Inflammatory macrophage (primary cell): ENCODE measurements at places on chromosomes 7 and 10.

DNA sequence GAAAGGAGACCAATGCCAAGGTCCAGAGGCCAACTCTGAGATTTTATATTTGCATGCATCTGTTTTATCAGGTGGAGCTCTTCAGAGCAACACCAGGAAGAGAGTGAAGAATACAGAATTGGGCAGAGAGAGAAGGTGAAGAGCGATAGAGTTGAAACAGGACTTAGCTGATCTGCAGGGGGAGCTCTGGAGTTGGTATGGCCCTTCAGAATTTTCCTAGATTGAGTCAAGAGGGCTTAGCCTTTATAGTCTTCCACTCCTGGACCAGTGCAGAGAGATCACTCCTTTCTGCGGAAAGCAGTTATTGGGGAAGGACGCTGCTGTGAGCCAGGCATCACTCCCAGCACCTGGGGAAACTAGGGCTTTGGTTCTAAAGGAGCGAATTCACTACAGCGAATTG is 105.0 kb upstream of the DGKB start:
- no peak for DNase-seq

GRCh38 chr7:11625669-11626068 is 206.3 kb downstream of the THSD7A start:
- DNase-seq: no peak

- DNase-seq: no peak
These were observed 111.7 kb upstream of the STARD3NL start for GRCh38 chr7:38066391-38066790.

DNA sequence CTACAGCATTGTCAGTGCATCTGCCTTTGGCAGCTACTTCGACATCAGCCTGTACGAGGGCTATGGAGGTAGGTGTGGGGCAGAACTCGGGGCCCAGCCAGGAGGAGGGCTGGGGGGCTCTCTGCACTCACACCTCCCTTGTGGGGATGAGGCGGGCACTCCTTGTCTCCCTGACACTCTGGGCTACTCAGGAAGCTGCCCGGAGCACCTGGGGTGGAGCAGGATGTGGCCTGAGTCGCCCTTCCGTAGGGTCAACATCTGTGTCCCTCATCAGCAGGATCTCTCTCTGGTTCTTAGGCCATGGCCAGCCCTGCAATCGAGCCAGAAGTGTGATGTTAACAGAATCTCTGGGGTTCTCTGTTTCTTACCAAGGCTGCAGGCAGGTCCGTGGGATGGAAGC is 40.2 kb downstream of the C10orf105 start:
- no peak for DNase-seq

GRCh38 chr7:105958012-105958411 is 5.1 kb upstream of the CDHR3 start:
- no peak for DNase-seq

GRCh38 chr7:138166681-138167080 is 90.4 kb downstream of the AKR1D1 start:
- DNase-seq: no peak

DNA sequence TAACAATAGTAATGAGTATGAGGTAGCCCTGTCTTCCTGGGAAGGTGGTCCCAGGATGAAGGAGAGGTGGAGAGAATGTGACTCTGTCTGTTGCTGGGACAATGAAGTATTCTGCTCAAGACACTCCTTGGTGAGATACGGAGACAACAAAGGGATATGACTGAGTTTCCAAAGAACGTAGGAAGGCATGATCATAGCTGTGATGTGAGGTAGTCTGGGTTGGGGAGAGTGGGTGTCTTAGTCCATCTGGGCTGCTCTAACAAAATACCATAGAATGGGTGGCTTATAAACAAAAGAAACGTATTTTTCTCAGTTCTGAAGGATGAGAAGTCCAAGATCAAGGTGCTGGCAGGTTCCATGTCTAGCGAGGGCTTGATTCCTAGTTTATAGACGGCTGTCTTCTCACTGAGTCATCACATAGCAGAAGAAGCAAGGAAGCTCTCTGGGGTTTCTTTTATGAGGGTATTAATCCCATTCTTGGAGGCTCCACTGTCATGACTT is 84.9 kb upstream of the RHOBTB1 start:
- DNase-seq: no peak

DNA sequence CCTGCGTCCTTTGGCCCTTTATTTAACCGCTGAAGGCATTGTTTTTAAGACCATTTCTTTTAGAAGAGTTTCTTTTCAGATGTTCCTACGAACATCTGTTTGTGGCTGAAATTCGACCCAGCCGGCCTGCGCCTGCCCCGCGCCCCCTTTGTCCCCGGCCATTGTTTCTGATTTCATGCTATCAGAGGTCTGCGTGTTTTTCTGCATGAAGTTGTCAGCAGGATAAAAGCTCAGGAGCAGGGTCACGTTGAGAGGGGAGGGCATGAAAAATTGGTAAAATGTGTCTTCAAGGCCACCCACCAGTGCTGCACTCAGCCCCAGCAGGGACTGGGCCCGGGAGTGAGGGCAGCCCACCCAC is 43.1 kb downstream of the NKX6-2 start:
- no peak for DNase-seq

- DNase-seq: no peak
These were observed 127.5 kb downstream of the VPS50 start for GRCh38 chr7:93359520-93360198.

GRCh38 chr7:89308535-89308934 is 513.0 kb upstream of the TEX47 start:
- DNase-seq: no peak

- DNase-seq: no peak
These were observed 46.4 kb upstream of the MKRN1 start for GRCh38 chr7:140525743-140526142.

GRCh38 chr7:132469264-132469663 is 107.0 kb downstream of the PLXNA4 start:
- no peak for DNase-seq

- DNase-seq: peak; percentile 19
These were observed 9.0 kb downstream of the TACR2 start for GRCh38 chr10:69407621-69408301.

GRCh38 chr10:84523526-84523925 is 195.1 kb downstream of the CCSER2 start:
- no peak for DNase-seq

DNA sequence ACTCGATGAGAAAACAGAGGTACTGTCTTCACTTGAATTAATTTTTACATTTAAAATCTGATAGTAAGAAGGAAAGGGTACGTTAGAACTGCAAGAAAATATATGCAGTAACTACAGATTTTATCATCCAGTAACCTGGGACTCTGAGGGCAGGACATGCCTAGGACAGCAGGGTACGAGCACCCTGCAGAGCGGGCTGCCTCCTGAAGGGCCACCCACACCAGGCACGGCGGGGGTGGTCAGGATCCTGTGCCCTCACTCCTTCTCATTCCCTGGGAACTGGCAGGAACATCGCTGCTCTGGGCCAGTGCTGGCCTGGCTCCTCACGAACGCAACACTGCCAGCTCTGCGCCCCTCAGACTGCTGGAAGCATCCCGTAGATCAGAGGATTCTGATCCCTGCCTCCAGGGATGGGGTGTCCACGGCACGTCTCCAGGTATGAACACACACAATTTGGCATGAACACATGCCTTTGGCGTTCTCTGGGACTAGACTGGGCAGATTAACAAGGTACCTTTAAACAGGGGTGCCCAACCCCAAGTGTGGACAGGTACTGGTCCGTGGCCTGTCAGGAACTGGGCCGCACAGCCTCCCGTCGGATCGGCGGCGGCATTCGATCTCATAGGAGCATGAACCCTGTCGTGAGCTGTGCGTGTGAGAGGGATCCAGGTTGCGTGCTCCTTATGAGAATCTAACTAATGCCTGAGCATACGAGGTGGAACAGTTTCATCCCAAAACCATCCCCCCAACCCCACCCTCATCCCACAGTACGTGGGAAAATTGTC is 99.3 kb upstream of the FAM20C start:
- DNase-seq: no peak

DNA sequence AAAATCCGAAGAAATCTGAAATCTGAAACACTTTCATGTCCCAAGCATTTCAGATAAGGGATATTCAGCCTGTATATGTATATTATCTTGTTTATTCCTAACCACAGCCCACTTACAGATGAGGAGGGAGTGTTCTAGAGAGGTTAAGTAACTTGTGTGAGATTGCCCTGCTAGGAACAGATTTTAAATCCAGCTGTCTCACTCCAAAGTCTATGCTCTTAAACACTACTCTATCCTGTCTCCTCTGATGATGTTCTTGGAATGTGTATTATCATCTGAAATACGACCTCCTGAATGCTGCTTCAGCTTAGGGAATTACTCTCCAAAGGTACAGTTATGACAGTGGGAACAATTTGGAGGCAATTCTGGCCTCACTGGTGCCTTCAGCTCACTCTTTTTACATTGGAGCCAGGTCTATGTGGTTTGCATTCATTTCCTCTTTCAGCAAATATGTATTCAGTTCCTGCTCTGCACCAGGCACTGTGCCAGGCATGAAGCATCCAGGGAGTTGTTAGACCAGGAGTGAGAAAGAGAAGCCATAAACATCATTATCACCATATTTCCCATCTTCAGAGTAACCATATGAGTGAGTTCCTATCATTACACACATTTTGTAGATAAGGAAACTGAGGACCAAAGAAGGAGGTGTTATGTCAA is 70.2 kb downstream of the NOC3L start:
- no peak for DNase-seq

DNA sequence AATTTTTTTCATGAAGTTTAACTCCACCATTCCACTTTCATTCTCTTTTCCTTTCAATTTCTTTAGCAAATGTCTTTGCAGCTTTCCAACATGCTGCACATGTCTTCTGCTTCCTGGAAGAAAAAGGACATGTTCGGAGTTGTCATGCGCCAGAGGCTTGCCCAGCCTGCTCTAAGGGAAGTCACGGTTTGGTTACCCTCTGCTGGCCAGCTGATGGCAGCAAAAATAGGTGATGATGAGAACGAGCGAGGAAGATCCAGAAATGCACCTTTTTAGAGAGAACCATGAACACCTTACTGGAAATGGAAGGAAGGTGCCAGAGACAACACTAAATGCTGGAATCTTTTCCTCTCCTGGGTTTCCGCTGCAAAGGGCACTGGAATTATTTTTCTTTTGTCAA is 4.9 kb upstream of the ZSCAN21 start:
- peak; percentile 48 for DNase-seq

- DNase-seq: no peak
These were observed 8.4 kb downstream of the ALDH18A1 start for GRCh38 chr10:95648138-95648537.

DNA sequence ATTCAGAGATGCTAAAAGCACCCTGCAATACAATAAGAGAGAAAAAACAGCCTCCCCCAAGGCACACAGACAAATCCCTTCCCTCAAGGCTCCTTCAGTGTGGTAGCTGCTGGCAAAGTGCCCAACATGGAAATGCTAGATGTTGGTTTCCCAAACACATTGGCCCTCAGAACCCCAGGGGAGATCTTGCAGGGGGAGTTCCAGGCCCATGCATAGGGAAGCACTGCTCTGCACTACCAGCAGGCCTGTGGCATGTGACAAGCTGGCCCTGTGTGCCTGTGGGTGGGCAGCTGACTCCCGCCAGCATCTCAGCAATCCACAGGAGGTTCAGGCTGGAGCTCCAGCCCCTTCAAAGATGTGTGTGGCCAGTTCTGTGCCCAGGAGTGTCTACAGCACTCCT is 16.8 kb upstream of the CSGALNACT2 start:
- peak; percentile 58 for DNase-seq

DNA sequence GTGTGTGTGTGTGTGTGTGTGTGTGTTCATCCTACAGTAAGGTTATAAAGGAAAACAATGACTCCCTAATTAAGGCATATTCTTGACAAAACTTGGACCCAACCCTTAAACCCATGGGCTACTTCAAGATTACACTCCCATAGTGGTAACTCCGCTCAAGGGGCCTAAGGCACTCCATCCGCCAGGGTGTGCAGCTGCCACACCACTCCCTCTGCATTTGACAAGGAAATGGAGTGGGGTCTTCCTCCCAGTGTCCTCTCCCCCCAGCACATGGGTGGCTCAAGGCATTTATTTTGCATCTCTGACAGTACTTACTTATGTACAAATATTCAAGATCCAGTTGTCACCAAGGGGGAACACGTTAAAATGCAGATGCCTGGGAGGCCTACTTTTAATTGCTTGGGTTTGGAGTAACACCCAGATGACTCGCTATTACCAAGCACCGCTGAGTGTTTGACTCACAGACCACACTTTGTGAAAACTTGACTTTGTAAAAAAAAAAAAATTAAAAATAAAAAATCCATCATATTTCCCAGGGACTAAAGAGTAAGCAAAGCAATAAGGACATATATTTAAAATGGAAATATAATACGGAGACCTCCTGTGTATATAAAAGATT is 53.0 kb upstream of the AGR3 start:
- DNase-seq: no peak

- DNase-seq: no peak
These were observed 34.8 kb downstream of the SEMA3E start for GRCh38 chr7:83614112-83614511.

DNA sequence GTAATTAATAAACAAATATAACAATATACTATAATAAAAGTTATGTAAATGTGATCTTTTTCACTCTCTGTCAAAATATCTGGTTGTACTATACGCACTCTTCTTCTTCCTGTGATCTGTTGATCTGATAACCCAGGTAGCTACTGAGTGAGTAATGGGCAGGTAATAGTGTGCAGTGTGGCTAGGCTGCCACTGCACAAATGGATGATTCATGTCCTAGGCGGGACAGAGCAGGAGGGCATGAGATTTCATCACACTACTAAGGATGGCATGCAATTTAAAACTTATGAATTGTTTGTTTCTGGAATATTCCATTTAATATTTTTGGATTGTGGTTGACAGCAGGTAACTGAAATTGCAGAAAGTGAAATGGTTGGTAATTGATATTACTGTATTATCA is 44.5 kb downstream of the TAS2R16 start:
- DNase-seq: no peak

- no peak for DNase-seq
These were observed 4.2 kb downstream of the NPSR1 start for GRCh38 chr7:34662058-34662708.

- no peak for DNase-seq
These were observed 184.8 kb downstream of the AUTS2 start for GRCh38 chr7:69782917-69783684.

- DNase-seq: peak; percentile 62
These were observed 71.9 kb downstream of the WIPF3 start for GRCh38 chr7:29878081-29878688.

DNA sequence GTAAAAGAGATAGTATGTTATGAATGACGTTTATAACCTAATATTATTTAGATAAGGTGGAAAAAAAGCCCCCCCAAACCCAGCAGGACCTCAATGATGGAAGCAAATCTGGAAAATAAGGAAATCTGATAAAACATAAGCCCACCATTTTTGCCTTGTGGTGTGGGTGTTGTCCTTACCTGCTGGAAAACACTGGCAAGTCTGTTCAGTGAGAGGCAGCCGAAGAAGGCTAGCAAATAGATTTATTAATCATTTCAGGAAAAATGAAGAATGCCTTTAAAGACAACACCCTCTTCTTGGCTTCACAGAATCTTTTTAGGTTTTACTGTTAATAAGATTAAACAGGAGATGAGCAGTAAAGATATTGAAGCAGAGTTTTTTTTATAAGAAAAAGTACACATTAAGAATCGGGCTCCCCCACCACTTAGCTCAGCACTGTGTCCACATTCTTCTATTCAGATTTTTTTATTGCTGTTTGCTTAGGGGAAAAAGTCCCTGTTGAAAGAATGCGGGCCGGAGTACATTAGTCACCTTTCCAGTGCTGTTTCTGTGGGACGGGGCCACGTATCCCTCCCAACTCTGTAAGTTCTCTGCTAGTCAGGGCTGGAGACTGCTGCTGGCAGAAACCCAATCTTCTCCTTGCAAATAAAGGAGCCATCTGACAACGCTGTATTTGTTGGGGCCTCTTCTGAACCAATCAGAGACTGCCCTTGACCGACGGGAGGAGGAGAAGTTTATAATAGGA is 104.1 kb downstream of the EVX1 start:
- no peak for DNase-seq
